Dermis blood vessel endothelial cell (primary cell): ENCODE measurements at places on chromosomes 5 and 9.
A peak's percentile ranks its signal among the peaks of the same experiment; 100 is the strongest.

DNA sequence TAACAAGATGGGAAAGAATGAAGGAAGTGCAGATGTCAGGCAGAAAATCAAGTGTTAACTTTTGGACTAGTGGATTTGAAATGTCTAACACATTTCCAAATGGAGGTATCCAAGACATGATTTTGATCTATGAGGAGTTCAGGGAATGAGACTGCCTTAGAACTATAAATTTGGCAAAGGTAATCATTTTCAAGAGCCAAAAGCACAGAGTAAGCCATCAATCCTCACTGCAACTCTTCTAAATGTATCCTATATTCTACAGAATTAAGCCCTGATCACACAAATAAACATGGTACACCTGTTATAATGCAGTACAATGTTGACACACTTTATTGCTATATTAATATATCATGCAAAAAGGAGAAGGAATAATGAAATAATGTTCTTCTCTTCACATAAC lies 55.6 kb downstream of the SETX start:
- no peak for DNase-seq

GRCh38 chr9:79946712-79947111 lies 374.9 kb downstream of the TLE4 start:
- no peak for DNase-seq

- peak; percentile 14 for DNase-seq
These were observed 2.0 kb downstream of the DENND1A start for GRCh38 chr9:123927625-123928532.

DNA sequence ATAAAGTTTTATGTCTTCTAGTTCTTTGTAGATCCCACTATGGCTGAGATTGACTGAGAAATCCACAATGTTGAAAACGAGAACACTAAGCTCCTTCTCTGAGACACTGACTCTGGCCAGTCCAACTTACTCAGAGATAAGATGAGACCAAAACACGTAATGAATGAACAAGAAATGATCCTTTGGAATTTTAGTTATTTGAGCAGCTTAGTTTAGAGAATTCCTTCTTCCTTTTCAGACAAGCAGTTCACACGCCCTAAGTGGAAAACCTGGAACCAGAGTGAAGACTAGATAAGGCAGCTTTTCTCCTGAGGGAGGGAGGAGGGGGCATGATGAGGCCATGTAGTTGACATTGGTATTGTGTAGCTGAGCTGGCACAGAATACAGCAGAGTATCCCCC lies 139.6 kb downstream of the GABRB2 start:
- DNase-seq, result no peak

DNA sequence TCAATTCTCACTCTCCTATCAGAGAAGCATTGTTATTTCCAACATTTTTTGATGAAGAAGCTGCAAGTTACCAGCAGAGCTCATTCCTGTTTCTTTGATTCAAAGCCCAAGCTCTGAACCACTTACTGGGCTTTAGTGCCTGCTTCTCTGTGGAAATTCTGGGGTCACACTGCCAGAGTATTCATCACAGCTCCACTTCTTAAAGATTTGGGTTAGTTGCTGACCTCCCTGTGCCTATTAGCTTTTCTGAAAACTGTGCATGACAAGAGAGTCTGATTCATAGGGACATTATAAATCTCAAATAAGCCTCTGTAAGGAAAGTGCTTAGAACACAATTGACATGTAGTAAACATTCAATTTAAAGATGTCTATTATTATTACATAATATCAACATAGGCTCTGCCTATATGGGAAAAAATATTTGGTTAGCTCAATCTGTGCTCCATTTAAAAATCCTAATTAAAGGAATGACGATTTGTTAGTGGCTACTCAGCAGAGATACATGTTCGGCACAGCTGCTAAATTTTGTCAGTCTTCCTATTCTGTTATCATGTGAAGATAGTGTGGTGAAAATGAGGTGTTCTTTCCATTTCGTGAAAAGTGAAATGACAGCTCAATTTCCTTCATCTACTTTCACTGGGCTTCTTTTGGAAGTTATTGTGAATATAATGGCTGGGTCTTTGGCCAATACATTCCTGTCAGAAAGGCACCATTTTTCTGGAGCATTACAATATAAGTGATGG lies 293.0 kb downstream of the KCTD16 start:
- no peak for DNase-seq

DNA sequence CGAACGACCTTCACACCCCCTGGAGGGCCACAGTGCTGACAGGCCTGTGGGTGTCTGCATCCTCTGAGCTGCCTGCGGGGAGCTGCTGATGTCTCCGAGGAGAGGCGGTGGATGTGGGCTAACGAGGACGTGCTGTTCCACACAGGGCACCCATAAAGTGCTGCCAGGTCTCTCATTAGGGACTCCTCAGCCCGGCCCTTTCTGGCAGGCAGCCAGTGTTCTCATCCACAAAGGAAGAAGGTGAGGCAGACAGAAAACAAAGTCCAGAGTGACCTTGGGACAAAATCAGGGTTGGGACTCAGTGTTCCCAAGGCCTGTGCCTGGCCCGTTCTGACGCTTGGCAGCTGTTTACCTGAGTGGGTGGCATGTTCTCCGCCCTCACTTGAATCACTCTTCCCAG lies 29.3 kb downstream of the CARTPT start:
- no peak for DNase-seq

DNA sequence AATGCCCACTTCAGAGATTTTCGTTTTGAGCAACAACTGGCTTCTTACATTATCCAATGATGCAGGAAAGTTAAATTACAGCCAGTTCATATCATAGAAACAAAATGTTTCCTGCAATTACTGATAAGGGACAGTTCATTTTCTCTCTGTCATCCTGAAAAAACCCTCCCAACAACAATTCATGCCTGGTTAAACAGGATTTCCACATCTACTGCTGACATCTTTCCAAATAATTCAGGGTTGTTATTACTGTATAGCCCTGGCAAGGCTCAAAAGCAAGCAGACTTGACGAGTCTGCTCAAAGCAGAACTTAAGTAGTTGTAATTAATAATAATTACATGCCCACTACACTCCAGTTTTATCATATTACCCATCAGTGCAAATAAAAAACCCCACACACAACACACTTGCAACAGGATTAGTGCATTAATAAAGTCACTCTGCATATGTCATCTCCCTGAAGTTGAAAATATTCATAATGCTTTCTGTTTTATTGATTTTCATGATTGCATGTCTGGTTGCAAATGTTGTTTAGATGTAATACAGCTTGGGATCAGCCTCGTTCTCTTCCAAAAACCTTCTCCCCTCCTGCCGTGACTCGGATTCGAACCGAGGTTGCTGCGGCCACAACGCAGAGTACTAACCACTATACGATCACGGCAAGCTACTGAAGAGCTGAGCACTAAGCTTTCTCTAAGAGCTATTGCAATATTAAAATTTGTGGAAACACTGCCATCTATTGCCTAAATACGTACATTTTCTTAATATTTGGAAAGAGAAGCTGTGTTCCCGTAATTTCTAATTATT lies 119.6 kb upstream of the NFIB start:
- DNase-seq, result peak; percentile 81

DNA sequence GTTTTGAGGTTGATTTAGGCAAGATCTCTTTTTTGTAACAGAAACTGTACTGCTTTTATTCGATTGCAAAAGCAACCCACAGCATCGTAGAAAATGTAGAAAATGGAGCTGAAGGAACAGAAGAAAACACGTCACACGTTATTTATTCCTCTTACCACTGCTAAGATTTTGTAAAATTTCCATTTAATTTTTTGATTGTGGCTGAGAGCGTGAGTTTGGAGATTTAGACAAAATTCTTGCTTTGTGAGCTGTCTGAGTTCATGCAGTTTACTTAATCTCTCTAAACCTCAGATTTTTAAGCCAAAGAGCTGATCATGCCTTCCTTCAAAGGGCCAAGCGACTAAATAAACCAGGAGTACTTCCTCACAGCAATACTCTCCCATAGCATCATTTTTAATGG lies 24.8 kb downstream of the DPYSL3 start:
- DNase-seq, result no peak
